ENCODE measurements at places on chromosomes 2 and 18. TPM values are rescaled to one million over a fixed set of nuclear protein-coding genes. Genes with fewer than 3 reads are reported as not detected.

The TMEM163 gene
- polyA plus RNA-seq = 1.1 TPM

- DNase-seq = peak; percentile 69
- no peak overlapping the region for H3K4me3 ChIP-seq
- no peaks in the 10 kb centered on the region for H3K27me3 ChIP-seq
- peak overlapping the region; percentile 78 for H3K27ac ChIP-seq
- H3K4me1 ChIP-seq = peaks cover 6% of the 10 kb centered on the region
These were observed 23.7 kb upstream of the TEX51 start for GRCh38 chr2:126874961-126875360.

DNA sequence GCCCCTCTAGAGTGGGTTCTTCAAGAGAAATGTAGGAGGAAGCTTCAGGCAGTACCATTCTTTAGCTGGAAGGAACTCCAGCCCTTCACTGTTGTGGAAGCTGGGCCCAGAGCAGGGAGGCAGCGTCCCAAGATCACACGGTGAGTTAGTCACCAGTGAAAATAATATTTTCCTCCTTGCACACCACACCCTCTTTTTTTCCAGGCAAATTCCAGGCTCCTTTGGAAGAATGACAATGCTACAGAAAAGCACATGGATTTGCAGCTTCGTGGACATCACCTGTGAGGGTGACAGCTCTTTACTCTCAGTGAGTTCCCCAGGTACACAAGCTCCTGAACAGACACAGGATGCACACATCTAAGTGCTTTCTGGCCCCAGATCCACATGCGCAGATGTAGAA is 157.1 kb downstream of the COL6A3 start:
- H3K36me3 ChIP-seq = no peaks in the 10 kb centered on the region
- no peaks in the 10 kb centered on the region for H3K27me3 ChIP-seq
- DNase-seq = peak; percentile 40
- H3K27ac ChIP-seq = peak overlapping the region; percentile 73
- peaks cover 36% of the 10 kb centered on the region for H3K4me1 ChIP-seq

- H3K36me3 ChIP-seq = no peaks in the 10 kb centered on the region
- H3K27me3 ChIP-seq = no peaks in the 10 kb centered on the region
- no peak overlapping the region for H3K4me3 ChIP-seq
- DNase-seq = no peak
- H3K4me1 ChIP-seq = peaks cover 6% of the 10 kb centered on the region
- no peak overlapping the region for H3K27ac ChIP-seq
These were observed 152.8 kb downstream of the DSEL start for GRCh38 chr18:67363694-67364093.

GRCh38 chr2:201465524-201465971 is 14.0 kb downstream of the STRADB start:
- H3K36me3 ChIP-seq = no peaks in the 10 kb centered on the region
- no peaks in the 10 kb centered on the region for H3K27me3 ChIP-seq
- H3K4me1 ChIP-seq = peaks cover 21% of the 10 kb centered on the region
- H3K4me3 ChIP-seq = no peak overlapping the region
- no peak for DNase-seq
- peak overlapping the region; percentile 40 for H3K27ac ChIP-seq
